Activated naive CD4-positive, alpha-beta T cell treated with Interleukin-2 at 50 U/mL for 16 hours (primary cell): ENCODE measurements at places on chromosomes 3 and 15.

- no peak for DNase-seq
Observed at GRCh38 chr3:52568069-52568468, 31.7 kb downstream of the UQCC5 start.

DNA sequence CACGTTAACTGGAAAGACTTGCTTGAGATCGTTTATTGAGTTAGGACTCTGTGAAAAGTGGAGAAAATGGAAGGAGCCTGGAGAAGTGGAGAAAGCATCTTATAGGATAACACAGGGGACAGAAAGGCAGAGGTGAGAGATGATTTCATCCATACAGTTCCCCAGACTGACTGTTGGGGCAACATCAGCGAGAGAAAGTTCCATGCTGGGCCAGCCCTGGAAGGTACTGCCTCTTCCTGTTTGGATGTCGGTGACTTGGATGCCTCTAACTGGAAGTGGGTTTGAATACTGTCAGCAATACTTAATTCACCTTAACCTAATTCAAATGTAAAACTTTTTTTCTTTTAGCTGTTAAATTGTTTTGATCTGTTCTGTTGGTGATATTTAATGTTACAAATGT lies 32.3 kb downstream of the ATP13A5 start:
- no peak for DNase-seq

- no peak for DNase-seq
Observed at GRCh38 chr15:93206893-93207292, 117.9 kb upstream of the RGMA start.

DNA sequence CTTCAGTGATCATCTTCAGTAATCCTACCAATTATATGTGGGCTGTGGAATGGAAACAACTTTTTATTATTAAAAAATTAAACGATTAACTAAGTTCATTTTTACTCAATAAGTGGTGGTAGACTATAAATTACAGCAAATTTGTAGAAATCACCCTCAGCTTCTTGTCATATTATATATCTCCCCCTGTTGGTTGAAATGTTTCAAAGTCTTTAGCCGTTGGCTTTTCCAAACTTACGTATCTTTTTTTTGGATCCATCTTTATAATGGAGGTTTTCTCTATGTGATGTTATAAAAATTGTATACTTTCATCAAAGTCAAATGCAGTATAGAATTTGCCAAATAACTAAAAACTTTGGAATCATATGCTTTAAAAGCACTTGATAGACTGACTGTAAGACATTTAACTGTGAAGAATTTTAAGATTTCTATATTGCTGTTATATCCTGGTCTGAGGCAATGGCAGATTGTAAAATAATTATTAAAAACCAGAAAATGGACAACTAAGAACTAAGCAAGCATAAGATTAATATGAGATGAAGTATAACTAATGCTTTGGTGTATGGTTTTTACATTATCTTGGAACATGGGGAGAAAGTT lies 44.7 kb downstream of the ATP11B start:
- no peak for DNase-seq

GRCh38 chr3:149609595-149609994 lies 48.2 kb downstream of the WWTR1 start:
- DNase-seq, result no peak

DNA sequence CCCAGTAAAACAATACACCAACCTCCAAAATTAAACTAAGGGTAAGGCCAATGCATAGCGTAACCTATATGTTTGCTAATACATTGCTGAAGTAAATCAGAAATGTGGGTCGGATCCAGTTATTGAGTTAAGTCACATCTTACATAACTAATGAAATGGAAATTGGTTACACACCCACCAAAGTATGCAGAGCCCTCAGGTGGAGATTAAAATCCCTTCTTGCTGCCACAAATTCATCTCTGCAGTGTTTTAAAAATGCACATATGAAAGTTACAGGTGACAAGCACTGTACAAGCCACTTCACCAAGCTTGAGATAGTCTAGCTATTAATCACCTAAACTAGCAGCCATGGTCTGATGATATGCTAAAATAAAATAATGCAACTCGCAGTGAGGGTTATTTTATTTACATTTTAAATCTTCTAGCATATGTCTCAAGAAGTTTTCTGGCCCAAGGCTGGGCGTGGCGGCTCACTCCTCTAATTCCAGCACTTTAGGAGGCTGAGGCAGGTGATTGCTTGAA lies 130.6 kb downstream of the AQP9 start:
- no peak for DNase-seq

GRCh38 chr3:106168962-106169750 lies 300.3 kb upstream of the CBLB start:
- no peak for DNase-seq

DNA sequence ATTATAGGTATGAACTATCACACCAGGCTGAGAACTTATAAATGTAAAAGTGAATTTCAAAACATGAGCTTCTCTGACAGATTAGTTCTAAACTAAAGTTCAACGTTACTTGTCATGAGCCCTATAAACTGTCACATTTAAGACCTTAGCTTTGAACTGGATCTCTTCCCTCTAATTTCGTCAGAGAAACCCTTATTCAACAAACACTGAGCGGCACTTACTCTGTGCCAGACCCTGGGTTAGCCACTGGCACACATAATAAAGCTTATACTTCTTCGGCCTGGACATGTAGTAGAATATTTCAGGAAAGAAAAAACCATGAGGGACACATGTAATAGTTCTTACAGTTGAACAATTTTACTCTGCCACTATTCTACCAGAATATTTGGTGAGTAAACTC lies 5.6 kb downstream of the PCYT1A start:
- no peak for DNase-seq

DNA sequence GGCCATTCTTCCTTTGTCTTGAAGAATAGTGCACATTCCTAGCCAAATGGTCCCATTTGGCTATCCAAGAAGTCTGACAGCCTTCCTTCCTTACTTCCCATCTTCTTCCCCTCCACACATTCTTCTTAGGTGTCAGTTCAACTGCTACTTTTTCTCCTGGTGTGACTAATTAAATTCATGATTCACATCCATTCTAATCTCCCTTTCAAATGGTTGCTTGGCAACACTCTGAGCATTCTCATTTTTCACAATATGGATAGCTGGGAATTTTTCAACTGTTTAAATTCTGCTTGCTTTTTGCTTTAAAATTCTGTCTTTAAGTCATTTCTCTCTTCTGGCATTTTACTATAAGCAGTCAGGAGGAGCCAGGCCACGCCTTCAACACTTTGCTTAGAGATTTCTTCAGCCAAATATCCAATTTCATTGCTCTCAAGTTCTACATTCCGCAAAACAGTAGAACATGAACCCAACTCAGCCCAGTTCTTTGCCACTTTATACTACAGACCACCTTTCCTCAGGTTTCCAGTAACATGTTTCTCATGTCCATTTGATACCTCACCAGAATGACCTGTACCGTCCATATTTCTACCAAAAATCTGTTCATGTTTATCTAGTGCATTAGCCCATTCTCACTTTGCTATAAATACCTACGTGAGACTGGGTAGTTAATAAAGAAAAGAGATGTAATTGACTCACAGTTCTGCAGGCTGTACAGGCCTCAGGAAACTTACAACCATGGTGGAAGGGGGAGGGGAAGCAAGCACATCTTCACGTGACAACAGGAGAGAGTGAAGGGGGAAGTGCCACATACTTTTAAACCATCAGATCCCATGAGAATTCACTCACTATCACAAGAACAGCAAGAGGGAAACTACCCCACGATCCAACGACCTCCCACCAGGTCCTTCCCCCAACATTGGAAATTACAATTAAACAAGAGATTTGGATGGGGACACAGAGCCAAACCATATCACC lies 31.9 kb upstream of the MCF2L2 start:
- no peak for DNase-seq

- no peak for DNase-seq
Observed at GRCh38 chr15:87816811-87817210, 439.7 kb downstream of the NTRK3 start.

GRCh38 chr3:160566499-160566898 lies 1.1 kb upstream of the KPNA4 start:
- no peak for DNase-seq
